Suppressor macrophage (primary cell): ENCODE measurements at places on chromosomes 3 and 15.

DNA sequence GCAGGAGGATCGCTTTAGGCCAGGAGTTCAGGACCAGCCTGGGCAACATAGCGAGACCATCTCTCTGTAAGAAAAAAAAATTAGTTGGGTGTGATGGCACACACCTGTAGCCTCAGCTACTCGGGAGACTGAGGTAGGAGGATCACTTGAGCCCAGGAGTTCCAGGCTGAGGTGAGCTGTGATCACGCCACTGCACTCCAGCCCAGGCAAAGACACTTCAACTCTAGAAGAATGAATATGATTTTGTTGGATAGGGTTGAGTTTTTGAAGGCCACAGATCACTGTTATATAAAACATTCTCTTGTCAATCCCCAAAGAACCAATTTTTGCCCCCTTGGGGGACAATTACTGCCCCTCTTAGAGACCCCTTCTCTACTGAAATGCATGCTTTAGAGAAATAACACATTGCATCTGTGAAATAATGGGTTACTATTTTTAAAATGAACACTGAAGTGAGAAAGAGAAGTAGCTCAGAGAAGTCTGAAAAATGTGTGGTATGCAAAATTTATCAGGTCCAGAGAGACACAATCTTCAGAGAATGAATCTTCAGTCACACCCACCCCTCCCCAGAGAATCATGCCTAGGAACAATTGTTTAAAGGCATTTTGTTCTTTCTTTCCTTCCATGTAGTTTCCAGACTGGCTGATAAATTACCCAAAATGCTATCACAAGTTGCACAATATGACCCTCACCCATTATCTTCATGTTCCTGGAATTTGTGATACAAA is 42.7 kb downstream of the METTL6 start:
- peak; percentile 62 for DNase-seq

GRCh38 chr3:58659051-58659675 is 7.4 kb downstream of the FAM3D start:
- no peak for DNase-seq

DNA sequence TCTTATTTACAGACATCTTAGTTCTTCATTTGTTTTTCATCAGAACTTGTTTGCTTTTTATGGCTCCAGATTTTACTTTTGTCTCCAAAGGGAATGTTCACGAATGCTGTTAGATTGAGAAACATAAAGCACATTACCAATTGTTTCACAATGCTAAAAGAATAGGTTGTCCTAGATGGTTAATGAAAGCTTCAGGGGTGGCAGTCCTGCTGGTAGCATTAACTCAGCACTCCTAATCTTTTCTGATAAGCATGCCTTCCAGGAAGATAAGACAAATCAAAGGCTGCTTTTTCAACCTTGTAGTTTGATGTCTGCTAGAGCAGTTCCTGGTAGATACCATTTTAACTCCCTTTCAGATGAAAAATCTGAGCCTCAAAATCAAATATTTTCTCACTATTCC is 619.4 kb downstream of the PYDC2 start:
- DNase-seq, result no peak

- DNase-seq, result no peak
Observed at GRCh38 chr3:10329495-10330015, 8.6 kb upstream of the SEC13 start.

GRCh38 chr3:141740349-141740748 is 2.3 kb downstream of the RNF7 start:
- DNase-seq, result no peak

DNA sequence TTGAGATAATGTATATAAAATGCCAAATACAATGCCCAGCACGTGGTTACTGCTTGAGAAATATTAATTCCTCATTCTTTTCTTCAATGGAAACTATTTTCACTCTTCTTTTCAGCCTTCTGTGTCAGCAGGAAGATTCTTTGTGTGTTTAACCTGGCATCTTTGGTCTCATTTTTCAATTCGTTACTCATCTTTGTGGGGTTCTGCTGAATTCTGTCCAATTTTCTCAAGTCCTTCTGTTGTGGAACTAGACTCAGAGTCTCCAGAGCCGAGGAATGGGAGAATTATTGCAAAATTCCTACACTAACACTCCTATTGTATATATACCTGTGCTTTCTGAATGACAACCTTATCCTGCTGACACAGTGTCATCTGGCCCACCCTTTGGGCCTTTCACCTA is 96.8 kb upstream of the RGMA start:
- DNase-seq, result no peak

DNA sequence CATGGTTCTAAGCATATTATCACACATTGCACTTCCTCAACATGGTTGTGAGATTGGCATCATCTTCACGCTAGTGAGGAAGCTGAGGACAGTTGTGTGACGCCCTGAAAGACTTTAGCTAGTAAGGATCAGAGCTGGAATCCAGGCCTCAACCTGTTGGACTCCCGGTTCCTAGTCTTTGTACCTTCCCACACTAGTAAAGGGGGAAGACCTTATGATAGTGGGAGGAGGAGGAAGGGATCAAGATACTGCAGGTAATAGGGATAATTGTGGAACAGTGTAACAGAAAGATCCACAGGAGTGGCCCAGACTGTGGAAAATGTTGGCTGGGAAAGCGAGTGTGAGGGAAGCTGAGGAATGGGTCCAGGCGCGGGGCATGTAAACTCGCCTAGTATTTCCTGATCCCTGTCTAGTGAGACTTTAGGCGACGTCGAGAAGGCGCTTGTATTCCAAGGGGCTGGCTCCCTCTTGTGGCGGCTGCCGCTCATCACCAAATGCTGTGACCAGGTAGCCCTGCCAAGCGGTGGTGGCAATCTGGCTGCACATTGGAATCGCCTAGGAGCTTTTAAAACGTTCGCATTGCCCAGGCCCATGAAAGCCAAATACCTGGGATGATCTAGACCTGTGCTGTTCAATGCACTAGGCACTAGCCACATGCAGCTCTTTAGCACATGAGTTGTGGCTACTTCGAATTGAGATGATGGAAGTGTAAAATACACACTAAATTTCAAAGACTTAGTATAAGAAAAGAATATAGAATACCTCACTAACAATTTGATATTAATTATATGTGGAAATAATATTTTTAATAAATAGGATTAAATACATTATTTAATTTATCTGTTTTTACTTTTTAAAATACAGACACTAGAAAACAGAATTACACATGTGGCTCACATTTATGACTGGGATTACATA is 38.8 kb upstream of the CLDN18 start:
- DNase-seq, result peak; percentile 62

DNA sequence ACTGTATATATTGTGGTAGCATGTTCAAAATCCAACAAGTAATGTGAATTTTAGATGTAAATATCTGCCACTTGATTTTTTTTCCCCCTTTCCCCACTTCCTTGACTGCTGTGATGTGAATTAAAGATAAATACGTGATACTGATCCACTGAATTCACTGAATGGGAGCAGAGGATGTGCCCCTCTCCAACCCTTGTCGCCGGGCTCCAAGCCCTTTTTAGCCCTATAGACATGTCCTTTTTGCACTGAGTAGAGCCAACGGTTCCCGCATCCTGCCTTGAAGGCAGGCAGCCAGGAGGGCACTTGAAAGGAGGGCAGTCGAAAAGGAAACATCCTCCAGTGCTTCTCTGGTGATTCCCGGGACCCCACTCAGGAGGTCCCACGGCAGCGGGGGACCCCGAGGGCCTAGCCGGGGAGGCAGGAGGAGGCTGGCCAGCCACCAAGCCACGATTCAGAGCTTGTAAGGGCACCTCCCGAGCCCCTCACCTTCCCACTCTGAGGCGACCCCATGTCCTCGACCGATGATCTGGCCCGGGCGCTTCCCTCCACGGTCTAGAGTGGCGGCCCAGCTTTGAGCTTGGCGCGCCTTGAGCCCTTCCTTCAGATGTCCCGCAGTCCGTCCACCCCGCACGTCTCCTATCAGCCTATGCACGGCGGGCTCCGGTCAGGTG is 901 bp upstream of the MANF start:
- DNase-seq, result peak; percentile 63

DNA sequence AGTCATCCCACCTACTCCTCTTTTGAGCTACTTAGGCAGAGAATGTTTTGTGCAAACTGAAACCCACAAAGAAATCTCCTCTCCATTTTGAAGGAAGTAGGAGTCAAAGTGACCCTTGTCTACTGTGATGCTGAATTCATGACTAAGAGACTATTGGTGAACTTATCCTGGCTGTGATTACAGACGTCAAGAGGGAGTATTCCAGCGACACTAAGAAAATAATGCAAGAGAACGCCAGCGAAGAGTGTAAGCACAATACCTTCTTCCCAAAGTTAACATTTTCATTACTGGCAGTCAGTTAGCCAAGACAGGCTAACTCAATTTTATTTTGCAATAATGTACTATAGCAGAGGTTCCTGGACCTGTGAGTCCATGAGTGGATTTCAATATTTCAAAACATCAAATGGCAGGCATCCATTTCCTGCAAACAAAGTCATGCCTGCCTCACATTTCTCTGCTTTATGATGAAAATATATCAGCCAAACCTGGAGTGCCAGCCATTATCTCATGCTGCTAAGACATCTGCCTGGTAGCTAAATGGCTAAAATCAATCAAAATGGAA is 59.0 kb downstream of the CTNNB1 start:
- DNase-seq, result no peak

GRCh38 chr3:68743521-68743920 is 188.8 kb downstream of the TAFA4 start:
- DNase-seq, result no peak

- no peak for DNase-seq
Observed at GRCh38 chr3:176714034-176714433, 483.2 kb downstream of the TBL1XR1 start.
